ENCODE measurements at places on chromosomes 1 and 21. TPM values are rescaled to one million over a fixed set of nuclear protein-coding genes. Genes with fewer than 3 reads are reported as not detected.
A peak's percentile ranks its signal among the peaks of the same experiment; 100 is the strongest.

The S100A2 gene
- total RNA-seq: 1.0 TPM

The OPRD1 gene
- 0.16 TPM for total RNA-seq

The C1orf185 gene
- total RNA-seq: not detected

The AZIN2 gene
- 21.4 TPM for total RNA-seq

The TEDDM1 gene
- not detected for total RNA-seq

The ESRRG gene
- total RNA-seq: 0.10 TPM

GRCh38 chr1:115545096-115545720, 96.6 kb upstream of the VANGL1 start:
- H3K27me3 ChIP-seq: no peaks in the 10 kb centered on the region
- H3K27ac ChIP-seq: no peak overlapping the region
- no peaks in the 10 kb centered on the region for H3K36me3 ChIP-seq
- H3K4me1 ChIP-seq: no peaks in the 10 kb centered on the region
- no peak for DNase-seq

- DNase-seq: no peak
- no peak overlapping the region for H3K4me3 ChIP-seq
- H3K4me1 ChIP-seq: no peaks in the 10 kb centered on the region
- H3K27me3 ChIP-seq: no peaks in the 10 kb centered on the region
These were observed 99.9 kb downstream of the C1orf94 start for GRCh38 chr1:34276606-34277005.

GRCh38 chr1:185284116-185284515, 32.9 kb downstream of the IVNS1ABP start:
- no peaks in the 10 kb centered on the region for H3K4me1 ChIP-seq
- no peak overlapping the region for H3K4me3 ChIP-seq
- DNase-seq: no peak
- no peak overlapping the region for H3K27ac ChIP-seq

DNA sequence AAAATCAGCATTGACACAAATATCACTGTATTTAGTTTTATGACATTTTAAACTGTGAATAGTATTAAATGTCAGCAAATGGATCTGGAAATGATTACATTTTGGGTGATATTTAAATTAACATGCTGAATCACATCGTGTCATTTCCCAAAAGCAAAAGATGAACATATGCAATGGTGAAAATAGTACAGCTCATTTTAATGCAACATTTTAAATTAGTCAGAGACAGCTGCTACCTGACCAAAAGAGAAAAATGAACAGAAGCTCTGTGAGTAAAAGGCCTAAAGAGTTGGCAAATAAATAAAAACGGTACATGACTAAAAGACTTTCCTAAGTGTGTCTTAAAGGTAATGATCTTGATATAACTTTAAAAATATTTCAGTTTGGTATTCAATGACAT, 86.0 kb upstream of the GNG4 start:
- H3K4me1 ChIP-seq: no peaks in the 10 kb centered on the region
- no peak overlapping the region for H3K27ac ChIP-seq
- H3K36me3 ChIP-seq: no peaks in the 10 kb centered on the region
- no peak for DNase-seq
- no peak overlapping the region for H3K4me3 ChIP-seq

DNA sequence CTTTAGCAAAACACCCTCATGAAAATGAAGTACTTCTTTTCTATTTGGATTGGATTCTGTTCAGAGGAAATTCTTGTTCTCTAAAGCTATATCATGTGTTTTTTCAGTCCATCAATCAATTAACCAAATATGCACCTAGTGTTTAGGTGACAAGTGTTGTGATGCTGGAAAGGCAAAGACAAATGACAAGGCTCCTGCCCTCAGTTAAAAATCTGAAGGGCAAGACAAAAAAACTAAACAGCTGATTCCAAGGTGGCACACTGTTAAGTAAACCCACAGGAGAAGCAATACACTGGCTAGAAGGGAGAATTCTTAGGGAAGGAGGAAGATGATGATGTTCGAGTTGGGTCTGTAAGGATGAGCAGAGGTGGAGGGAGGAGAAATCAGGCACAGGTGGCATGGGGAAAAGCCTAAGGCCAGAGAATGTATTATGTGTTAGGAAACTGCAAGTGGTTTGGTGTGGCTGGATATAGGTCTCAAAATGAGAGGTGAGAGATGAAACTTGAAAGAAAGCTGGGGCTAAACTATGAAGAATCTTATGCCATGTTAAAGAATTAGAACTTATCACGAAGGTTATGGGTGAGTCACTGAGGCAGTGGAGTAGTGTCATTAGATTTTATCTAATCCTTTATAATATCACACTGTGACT, 51.8 kb upstream of the GFI1 start:
- no peaks in the 10 kb centered on the region for H3K4me1 ChIP-seq
- DNase-seq: no peak
- no peak overlapping the region for H3K27ac ChIP-seq
- H3K27me3 ChIP-seq: no peaks in the 10 kb centered on the region
- H3K4me3 ChIP-seq: no peak overlapping the region

DNA sequence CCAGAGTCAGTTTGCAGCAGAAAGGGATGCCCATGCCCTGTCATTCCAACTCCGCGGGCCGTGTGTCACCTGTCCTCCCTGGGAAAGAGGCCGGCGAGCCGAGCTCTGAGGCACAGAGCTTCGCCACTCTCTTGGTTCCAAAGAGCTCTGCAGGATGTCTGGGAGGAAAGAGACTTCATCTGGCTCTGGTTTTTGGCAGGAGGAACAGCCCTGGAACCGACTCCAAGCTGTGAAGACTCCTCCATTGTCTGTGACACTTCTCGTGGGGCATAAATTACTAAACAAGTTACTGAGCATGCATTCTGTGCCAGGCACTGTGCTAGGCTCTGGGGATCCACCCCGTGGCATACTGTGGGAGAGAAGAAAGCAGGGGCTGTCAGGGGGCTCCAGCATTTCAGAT, 3.9 kb upstream of the FAM151A start:
- no peak overlapping the region for H3K4me3 ChIP-seq
- DNase-seq: no peak
- H3K27ac ChIP-seq: no peak overlapping the region
- H3K36me3 ChIP-seq: no peaks in the 10 kb centered on the region
- H3K27me3 ChIP-seq: no peaks in the 10 kb centered on the region
- H3K4me1 ChIP-seq: no peaks in the 10 kb centered on the region

DNA sequence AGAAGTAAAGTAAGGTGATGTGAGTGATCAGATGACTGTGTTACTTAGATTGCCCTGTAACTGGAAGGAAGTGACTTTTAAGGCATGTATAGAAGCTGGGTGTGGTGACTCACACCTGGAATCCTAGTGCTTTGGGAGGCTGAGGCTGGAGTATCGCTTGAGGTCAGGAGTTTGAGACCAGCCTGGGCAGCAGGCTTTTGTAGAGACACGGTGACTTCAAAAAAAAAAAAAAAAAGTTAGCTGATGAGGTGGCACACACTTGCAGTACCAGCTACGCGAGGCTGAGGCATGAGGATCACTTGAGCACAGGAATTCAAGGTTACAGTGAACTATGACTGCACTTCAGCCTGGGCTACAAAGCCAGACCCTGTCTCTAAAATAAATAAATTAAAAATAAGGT, 2.3 kb upstream of the USP16 start:
- H3K36me3 ChIP-seq: no peaks in the 10 kb centered on the region
- H3K27ac ChIP-seq: no peak overlapping the region
- H3K4me3 ChIP-seq: no peak overlapping the region
- peaks cover 6% of the 10 kb centered on the region for H3K4me1 ChIP-seq

GRCh38 chr1:21775550-21775914, 7.4 kb downstream of the USP48 start:
- DNase-seq: no peak
- H3K4me3 ChIP-seq: no peak overlapping the region
- H3K36me3 ChIP-seq: no peaks in the 10 kb centered on the region
- no peaks in the 10 kb centered on the region for H3K27me3 ChIP-seq
- no peaks in the 10 kb centered on the region for H3K4me1 ChIP-seq
- no peak overlapping the region for H3K27ac ChIP-seq

DNA sequence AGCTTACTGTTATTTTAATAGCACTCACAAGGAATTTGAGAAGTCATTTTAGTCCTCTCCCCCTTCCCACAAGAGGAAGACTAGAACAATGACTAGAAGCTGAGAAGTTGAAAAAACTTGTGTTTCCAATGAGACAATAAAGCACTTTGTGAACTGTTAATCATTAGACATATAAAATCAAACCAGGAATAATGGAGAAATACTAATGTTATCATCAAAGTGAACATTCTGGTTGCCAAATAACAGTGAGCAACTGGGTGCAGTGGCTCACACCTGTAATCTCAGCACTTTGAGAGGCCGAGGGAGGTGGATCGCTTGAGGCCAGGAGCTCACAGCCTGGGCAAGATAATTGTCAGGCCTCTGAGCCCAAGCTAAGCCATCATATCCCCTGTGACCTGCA, 54.0 kb upstream of the RASAL2 start:
- H3K27me3 ChIP-seq: no peaks in the 10 kb centered on the region
- no peak overlapping the region for H3K27ac ChIP-seq
- DNase-seq: no peak
- H3K36me3 ChIP-seq: no peaks in the 10 kb centered on the region
- no peaks in the 10 kb centered on the region for H3K4me1 ChIP-seq

DNA sequence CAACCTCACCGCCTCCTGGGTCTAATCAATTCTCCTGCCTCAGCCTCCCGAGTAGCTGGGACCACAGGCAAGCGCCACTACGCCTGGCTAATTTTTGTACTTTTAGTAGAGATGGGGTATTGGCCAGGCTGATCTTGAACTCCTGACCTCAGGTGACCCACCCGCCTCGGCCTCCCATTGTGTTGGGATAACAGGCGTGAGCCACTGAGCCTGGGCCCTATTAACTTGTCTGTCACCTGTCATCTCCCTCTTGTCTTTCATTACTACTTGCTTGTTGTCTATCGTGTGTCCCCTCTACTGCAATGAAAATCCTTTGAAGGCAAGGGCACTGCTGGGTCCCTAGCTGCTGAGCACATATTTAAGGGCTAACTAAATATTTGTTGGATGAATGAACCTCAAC, 3.4 kb downstream of the UQCRHL start:
- H3K4me3 ChIP-seq: no peak overlapping the region
- no peak overlapping the region for H3K27ac ChIP-seq
- H3K27me3 ChIP-seq: no peaks in the 10 kb centered on the region
- peaks cover 6% of the 10 kb centered on the region for H3K4me1 ChIP-seq

GRCh38 chr21:14080040-14080763, 130.6 kb downstream of the LIPI start:
- no peaks in the 10 kb centered on the region for H3K27me3 ChIP-seq
- no peak overlapping the region for H3K4me3 ChIP-seq
- H3K4me1 ChIP-seq: no peaks in the 10 kb centered on the region
- peak; percentile 10 for DNase-seq

DNA sequence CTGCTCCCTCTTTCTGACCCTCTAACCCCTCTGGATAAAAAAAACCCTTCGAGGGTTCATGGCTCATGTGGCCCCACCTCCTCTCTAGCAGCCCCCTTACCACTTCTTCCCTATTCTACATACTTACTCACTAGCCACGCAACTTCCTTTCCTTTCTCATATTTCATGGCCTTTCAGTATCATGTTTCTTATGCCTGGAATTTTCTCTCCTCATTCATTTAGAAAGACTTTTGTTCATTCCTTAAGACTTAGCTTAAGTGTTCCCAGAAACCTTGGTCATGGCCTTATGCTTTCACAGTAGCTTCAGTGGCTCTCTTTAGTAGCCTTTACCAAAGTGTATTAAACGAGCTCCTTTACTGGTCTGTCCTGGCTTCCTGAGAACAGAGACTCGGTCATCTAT, 6.1 kb downstream of the ACP6 start:
- H3K36me3 ChIP-seq: no peaks in the 10 kb centered on the region
- no peaks in the 10 kb centered on the region for H3K4me1 ChIP-seq
- no peaks in the 10 kb centered on the region for H3K27me3 ChIP-seq
- no peak for DNase-seq

DNA sequence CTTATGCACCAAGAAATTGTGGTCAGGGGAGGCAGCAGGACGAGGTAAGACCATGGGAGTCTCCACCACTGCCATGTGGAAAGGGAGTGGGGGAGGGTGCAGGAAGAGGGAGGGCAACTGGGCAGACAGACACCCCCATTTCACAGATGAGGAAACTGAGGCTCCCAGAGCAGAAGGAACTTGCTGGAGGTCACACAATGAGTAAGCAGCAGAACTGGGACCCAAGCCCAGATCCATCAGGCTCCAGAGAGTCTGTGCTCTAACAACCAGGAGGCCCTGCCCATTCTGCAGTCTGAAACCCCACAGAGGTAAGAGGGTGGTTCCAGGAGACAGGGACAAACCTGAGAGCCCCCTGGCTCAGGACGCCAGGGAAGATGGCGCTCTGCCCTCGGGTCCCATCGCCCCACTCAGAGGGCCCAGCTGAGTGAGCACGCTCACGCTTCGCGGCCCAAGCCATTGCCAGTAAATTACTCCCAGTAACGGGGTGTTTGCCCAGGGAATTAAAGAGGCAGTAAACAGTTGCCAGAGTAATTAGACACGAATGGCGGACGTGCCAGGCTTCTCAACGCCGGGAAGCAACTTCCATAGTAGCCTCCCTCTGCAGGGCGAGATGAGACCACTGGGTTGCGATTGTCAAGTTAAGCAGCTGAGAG, 59.2 kb downstream of the MATN1 start:
- no peaks in the 10 kb centered on the region for H3K4me1 ChIP-seq
- H3K4me3 ChIP-seq: no peak overlapping the region
- no peak for DNase-seq

- no peaks in the 10 kb centered on the region for H3K36me3 ChIP-seq
- H3K27ac ChIP-seq: no peak overlapping the region
- no peaks in the 10 kb centered on the region for H3K27me3 ChIP-seq
- peaks cover 4% of the 10 kb centered on the region for H3K4me1 ChIP-seq
- H3K4me3 ChIP-seq: peak overlapping the region; percentile 99
These were observed 552 bp upstream of the ZNF691 start for GRCh38 chr1:42845866-42846256.

DNA sequence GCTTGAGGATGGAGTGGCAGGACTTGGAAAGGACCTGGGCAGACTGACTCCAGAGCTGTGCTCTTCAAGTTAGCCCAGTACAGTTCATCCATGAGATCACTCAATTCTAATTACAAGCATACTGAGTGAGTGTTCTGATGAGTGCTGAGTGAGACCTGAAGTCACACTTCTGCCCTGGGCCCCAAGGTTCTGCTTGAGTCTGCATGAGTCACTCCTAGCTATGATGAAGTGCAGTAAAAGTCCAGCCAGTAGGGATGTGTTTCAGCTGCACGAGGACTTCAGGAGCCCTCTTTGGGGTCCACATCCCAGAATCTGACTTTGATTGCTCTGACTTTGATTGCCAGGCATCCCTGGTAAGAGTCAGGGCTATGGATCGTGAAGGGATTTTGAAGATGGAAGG, 35.8 kb downstream of the PLEKHA6 start:
- H3K27ac ChIP-seq: no peak overlapping the region
- H3K27me3 ChIP-seq: no peaks in the 10 kb centered on the region
- peaks cover 6% of the 10 kb centered on the region for H3K4me1 ChIP-seq
- no peak for DNase-seq
- H3K4me3 ChIP-seq: no peak overlapping the region

- H3K27ac ChIP-seq: peak overlapping the region; percentile 75
- H3K36me3 ChIP-seq: no peaks in the 10 kb centered on the region
- no peaks in the 10 kb centered on the region for H3K4me1 ChIP-seq
- peaks cover 5% of the 10 kb centered on the region for H3K27me3 ChIP-seq
These were observed 2.3 kb upstream of the MXRA8 start for GRCh38 chr1:1360506-1361169.

- no peak overlapping the region for H3K27ac ChIP-seq
- no peak overlapping the region for H3K4me3 ChIP-seq
- H3K36me3 ChIP-seq: no peaks in the 10 kb centered on the region
- no peaks in the 10 kb centered on the region for H3K27me3 ChIP-seq
These were observed 55.3 kb downstream of the CDKN2C start for GRCh38 chr1:51025374-51025773.
